ENCODE measurements at places on chromosomes 11 and 22.

DNA sequence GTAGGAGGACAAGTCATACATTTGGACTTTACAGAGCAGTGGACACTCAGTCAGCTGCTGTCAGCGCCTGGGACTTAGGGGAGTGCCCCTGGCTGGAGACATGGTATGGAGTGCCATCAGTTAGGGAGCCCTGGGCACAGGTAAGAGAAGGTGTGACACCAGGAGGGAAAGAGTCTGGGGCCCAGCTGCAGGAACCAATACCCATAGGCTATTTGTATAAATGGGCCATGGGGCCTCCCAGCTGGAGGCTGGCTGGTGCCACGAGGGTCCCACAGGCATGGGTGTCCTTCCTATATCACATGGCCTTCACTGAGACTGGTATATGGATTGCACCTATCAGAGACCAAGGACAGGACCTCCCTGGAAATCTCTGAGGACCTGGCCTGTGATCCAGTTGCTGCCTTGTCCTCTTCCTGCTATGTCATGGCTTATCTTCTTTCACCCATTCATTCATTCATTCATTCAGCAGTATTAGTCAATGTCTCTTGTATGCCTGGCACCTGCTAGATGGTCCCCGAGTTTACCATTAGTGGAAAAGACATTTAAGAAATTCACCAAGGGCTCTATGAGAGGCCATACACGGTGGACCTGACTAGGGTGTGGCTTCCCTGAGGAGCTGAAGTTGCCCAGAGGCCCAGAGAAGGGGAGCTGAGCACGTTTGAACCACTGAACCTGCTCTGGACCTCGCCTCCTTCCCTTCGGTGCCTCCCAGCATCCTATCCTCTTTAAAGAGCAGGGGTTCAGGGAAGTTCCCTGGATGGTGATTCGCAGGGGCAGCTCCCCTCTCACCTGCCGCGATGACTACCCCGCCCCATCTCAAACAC, 850 bp upstream of the MIF start:
- no peak for DNase-seq

DNA sequence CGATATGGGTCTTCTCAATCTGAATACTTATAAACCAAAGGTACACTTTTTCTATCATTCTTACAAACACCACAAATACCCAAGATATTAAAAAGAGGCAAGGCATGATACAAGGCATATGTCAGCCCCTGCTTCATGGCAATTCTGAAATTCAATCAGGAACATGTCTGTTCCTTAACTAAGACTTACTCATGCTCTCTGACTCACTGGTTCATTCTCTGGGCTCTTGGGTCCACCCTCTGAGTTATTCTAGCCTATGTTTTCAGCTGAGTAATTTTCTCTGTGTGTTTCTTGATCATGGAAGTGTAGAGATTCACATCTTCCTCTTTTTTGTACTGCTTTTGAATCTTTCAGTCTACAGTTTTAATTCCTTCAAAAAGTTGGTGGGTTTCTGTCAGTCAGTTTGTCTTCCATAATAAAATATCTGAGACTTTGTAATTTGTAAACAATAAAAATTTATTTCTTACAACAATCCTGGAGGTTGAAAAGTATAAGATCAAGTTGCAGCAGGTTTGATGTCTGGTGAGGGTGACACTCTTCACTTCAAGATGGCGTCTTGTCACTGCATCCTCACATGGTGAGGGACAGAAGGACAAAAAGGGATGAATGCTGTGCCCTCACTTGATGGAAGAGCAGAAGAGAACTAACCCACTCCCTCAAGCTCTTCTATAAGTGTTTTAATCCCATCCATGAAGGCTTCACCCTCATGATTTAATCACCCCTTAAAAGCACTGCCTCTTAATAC, 211.7 kb downstream of the FAM76B start:
- DNase-seq = no peak

DNA sequence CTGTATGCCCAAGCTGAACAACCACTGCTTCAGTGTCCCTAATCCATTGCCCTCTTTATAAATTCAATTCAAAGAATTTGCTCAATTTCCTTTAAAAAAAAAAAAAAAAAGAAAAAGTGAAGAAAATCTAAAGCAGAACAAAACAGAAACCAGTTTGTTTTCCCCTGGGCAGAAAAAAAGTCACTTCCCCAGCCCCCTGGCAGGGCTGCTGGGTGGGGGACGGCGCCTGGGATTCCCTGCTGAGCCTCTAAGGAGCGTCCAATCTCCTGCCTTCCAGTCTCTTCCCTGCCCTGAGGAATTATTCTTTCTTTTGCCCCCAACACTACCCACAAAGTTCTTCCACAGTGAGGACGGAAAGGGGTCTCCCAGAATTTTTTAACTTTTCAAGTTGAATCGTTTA, 23.9 kb downstream of the DKK3 start:
- DNase-seq = no peak

DNA sequence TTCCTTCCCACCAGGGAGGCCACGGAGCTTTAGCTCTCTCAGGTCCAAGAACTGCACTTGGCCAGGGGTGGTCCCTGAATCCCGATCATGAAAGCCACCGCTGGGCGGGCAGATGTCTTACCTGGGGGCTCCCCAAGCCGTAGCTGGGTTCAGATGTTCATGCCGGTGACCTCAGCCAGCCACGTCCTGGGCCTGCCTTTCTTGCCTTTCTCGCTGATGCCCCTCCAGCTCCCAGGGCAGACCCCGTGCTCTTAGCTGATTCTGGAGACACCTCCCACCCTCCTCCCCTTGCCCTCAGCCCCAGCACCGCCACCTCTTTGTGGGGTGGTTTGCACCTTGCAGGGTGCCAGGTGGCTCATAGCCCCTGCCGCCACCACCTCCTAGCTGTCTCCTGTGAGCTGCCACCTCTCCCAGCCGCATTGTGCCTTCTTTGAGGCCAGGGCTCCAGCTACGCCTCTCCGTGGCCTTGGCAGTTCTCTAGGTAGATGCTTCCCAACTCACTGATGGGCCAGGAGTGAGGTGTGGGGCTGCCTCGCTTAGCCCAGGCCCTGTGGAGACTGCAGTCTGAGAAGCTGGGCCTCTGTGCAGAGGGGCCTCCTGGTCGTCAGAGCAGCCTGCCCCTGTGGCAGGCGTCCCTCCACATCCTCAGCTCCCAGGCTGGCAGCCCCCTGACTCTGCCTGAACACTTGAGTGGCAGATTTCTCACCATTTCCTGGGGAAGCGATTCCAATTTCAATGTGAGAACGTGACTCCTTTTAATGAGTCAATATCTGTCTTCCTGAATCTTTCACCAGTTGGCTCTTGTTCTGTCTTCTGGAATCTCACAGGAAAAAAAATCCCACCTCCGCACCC, 97.6 kb upstream of the B3GAT1 start:
- DNase-seq = no peak

- DNase-seq = no peak
Observed at GRCh38 chr11:106714199-106714598, 304.1 kb downstream of the GUCY1A2 start.

DNA sequence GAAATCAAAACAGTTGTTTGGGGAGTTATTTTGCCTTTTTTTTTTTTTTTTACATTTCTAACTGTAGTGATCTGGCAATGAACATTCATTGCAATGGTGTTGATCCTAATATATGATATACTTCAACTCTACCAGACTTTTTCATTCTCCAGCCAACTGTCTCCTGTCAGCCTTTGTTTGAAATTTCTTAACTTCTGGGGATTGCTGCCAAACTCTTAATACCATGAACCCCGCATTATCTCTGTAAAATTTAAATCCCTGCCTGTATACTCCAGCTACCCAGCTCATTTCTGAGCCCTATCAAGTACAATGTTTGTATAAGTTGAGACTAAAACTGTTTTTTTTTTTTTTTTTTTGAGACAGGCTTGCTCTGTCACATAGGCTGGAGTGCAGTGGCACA, 280.7 kb downstream of the TTC28 start:
- DNase-seq = no peak

GRCh38 chr22:44680481-44680894, 21.5 kb upstream of the PRR5 start:
- no peak for DNase-seq

DNA sequence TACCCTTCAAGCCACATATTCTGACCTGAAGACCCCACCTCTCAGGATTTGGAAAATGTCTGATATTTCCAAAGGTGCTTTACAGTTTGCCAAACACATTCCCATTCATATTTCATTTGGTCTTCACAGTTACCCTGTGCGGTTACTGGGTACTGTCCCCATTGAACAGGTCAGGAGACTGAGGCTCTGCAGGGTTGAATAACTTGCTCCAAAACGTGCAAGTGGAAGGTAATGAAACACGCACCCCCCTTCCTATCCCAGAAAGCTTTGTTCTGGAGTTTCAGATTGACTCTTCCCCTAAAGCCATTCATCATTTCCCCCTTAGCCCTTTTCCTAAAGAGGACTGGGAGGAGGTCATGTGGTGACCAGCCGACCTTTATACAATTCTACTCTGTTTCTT, 18.8 kb downstream of the MICAL2 start:
- DNase-seq = no peak

- no peak for DNase-seq
Observed at GRCh38 chr22:29967461-29967860, 84.5 kb downstream of the MTMR3 start.

- no peak for DNase-seq
Observed at GRCh38 chr11:6932145-6932544, 5.9 kb downstream of the ZNF215 start.

DNA sequence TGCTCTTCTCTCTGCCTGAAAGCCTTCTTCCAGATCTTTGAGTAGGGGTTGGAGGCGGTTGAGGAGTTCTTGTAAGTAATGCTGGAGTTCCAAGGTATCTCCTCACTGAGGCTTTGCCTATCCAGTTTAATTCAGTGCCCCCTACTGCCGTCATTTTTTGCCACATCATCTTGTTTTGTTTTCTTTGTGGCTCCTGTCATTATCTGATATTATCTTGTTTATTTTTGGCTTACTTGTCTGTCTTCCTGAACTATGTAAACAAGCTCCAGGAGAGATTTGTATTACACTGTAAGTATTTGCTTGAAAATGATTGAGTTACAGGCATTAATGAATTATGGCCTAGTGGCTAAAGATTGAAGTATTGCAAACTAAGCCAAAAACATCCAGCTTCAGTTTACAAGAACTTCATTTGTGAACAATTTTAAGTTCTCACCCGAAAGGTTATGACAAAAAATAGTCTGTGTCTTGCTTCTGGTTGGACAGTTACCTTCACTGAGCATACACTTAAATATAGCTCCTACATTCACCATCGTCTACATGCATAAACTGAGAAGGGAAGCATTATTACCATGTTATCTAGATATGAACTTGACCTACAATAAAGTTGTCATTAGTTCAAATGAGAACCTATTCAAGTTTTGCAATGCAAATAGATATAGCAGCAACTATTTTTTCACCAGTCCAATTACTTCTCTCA, 154.8 kb downstream of the ARHGAP42 start:
- no peak for DNase-seq

DNA sequence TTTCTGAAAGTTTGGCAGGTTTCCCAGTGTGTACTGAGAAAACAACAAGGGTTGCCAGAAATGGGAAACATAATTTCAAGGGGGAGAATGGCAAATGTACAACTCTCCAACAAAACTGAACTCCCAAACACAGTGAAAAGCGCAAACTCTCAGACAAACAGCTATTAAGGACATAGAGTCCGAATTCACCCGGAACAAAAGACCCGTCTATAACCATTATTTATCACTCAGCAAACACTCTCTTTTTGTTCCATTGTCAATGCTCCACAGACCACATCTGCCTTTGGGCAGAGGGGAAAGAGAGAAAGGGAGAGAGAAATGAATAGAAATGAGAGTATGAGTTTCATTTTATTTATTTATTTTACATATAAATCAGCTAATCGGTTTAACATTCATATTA, 21.7 kb downstream of the KIRREL3 start:
- DNase-seq = no peak

GRCh38 chr22:22884888-22885840, 2.5 kb upstream of the IGLL5 start:
- DNase-seq = no peak

DNA sequence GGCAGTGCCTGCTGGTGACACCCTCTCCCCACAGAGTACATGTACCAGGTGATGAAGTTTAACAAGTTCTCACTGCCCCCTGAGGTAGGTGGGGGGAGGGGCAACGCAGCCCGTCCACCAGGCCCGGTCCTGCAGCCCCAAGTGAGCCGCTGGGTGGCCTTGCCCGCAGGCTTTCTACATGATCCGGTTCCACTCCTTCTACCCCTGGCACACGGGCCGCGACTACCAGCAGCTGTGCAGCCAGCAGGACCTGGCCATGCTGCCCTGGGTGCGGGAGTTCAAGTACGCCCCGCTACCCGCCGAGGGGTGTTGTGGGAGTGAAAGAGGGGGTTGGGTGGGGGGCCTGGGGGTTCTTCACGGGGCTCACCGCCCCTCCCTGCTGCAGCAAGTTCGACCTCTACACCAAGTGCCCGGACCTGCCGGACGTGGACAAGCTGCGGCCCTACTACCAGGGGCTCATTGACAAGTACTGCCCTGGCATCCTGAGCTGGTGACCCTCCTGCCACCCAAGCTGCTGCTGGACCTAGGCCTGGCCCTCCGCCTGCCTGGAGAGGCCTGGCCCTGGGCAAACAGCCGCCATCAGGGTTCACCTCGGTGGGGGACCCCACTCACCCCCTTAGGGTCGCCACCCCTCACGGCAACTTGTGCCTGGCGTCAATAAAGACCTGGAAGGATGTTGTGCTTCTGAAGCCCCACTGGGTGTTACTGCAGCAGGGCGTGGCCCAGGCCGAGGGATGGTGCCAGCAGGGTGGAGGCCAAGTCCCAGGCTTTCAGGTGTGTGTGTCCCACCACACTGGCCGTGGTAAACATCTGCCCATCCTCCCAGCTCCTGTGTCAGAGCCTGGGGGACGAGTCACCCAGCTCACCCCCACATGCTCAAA, 2.9 kb downstream of the MIOX start:
- no peak for DNase-seq

- DNase-seq = no peak
Observed at GRCh38 chr11:126039485-126040271, 23.0 kb downstream of the CDON start.

GRCh38 chr11:118264569-118265465, 720 bp upstream of the MPZL2 start:
- no peak for DNase-seq

- DNase-seq = no peak
Observed at GRCh38 chr11:13667245-13667644, 1.2 kb upstream of the FAR1 start.

DNA sequence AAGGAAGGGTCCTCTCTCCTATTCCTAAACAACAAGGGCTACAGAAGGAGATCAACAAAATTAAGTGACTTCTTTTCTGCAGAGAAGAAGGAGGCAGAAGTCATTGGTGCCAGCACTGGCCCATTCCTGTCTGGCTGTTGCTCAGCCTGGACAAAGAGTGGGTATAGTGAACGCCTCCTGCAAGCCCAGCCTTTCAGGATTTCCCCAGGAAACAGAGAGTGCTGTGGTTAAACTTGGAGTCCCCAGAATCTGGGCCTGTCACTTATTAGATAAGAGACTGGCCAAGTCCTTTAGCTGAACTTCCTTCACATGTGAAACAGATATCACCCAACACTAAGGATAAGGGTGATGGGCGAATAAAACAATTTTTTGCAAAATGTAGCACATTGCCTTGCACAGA, 10.9 kb downstream of the TST start:
- DNase-seq = no peak

GRCh38 chr11:13465909-13466371, 2.9 kb upstream of the BTBD10 start:
- no peak for DNase-seq

- no peak for DNase-seq
Observed at GRCh38 chr11:45904309-45904915, 2.7 kb downstream of the FREY1 start.
